Frontal cortex (tissue), 4 donors: ENCODE measurements at places on chromosomes 7 and 10.

DNA sequence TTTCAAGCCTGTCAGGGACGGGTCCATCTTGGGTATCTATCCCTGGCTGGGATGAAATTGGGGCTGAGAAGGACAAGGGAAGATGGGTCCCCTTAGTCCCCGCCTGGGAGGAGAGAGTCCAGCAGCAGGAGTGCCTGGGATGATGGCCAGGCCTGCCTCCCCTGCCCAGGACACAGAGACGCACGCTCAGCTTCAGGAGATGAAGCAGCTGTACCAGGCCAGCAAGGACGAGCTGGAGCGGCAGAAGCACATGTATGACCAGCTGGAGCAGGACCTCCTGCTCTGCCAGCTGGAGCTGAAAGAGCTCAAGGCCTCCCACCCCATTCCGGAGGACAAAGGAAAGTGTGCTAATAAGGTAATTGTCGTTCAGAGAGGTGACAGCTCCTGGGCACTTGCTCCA lies 15.4 kb downstream of the CCDC136 start:
- DNase-seq: no peak

- DNase-seq: no peak
Observed at GRCh38 chr7:84677117-84677732, 482.6 kb upstream of the SEMA3A start.

GRCh38 chr7:24763303-24763901 lies 6.1 kb upstream of the GSDME start:
- DNase-seq: no peak

DNA sequence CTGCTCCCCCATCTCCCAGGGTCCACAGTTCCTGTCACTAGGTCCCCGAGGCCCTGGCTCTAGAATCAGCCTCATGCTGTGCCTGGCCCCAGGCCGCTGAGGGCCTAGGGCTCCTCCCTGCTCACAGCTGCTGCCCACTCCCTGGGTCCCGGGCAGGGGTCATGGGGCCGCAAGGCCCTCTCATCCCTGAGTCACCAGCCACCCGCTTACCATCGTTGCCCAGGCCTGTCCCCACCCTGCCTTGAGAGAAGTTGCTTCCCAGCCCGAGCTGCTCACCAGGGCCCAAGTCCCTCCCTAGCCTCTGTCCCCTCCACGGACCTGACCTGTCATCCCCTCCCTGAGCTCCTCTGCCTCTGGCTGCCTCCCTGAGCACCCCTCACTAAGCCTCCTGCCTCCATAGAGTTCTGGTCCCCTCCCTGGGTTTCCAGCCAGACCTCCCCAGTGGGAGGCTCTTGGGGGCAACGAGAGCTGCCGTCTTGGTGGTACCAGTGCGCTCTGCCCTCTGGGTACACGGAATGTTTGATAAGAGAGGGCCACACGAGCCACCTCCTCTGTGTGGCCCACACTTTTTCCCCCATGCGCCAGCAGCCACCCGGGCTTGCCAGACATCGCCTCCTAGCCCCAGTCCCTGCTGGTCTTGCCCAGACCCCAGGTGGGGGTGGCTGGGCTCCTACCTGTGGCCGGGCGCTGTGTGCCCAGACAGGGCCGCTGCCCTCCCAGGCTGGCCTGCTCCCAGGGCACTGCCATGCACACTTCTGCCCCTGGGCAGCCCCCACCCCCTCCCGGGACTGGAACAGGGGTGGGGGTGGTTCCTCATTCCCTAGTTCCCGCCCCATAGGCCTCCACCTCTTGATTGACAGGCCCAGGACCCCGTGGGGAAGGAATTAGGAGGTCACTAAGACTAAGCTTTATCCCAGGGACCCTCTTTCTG lies 21.3 kb downstream of the MLXIPL start:
- DNase-seq: no peak

- DNase-seq: no peak
Observed at GRCh38 chr10:6537770-6538169, 42.3 kb downstream of the PRKCQ start.

GRCh38 chr7:15601175-15601574 lies 39.4 kb upstream of the AGMO start:
- no peak for DNase-seq

DNA sequence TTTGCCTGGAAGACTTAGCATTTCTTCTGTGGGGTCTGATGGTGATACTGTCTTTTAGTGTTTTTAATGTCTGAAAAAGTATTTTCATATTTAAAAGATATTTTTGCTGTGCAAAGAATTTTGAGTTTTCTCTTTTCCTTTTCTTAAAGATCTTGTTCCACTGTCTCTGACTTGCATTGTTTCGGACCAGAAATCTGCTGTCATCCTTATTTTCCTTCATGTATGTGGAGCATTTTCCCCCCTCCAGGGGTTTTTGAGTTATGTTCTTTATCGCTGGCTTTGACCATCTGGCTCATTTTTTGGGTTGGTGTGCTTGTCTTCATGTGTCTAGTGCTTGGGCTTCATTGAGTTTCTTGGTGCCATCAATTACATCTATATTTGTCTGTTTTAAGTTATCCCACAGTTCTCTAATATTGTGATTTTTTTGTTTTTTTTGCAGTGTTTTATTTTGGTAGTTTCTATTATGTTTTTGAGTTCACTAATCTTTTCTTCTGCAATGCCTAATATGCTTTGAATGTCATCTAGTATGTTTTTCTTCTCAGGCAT lies 119.9 kb downstream of the MGMT start:
- DNase-seq: no peak

DNA sequence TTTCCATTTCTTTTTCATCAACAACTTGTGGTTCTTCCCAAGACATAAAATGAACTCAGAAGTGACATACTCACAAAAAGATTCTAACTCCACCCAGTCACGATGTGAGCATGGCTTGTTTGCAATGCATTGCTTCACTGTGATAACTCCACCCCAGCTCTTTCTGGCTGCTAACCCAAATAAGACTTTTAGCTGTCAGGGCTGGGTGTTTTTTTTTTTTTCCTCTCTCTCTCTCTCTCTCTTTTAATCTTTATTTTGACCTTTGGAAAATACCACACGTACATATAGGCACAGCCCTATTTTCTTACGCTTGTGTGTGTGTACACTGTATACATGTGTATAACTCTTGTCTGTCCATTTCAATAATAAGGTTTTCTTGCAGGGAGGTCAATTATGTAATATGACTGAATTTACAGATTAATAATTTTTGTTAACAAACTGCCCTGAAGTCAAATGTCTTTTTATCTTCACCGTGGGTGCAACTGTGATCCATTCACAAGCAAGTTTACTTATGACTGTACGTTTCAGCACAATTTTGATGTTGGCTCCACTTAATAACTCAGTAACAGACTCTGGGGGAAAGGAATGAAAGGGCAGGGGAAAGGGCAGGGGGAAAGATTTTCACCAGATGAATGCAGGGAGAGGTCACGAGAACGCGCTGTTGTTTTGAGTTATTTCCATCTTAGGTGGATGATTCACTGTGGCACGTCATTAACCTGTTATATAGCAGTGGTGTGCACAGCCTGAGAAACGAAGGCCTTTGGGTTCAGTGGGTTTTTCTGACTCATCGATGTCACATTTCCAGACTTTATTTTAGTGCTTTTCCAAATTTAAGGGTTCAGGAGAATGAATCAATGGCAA lies 49.1 kb downstream of the APBB1IP start:
- no peak for DNase-seq

DNA sequence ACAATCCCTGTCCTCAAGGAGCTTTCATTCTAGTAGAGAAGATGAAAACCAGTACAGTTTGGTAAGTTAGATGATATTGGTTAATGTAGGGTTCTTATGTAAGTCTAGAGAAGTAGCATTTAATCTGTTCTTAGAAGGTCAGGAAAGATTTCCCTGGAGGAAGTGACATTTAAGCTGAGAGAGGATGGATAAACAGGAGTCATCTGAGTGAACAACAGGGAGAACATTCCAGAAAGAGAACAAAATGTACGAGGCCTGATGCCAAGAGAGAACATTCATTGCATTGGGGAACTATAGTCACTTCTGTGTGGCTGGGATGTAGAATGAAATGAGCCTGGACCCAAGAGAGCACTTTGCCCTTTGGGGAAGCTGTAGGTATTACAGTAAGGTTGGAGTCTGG lies 88.0 kb downstream of the CFTR start:
- no peak for DNase-seq

DNA sequence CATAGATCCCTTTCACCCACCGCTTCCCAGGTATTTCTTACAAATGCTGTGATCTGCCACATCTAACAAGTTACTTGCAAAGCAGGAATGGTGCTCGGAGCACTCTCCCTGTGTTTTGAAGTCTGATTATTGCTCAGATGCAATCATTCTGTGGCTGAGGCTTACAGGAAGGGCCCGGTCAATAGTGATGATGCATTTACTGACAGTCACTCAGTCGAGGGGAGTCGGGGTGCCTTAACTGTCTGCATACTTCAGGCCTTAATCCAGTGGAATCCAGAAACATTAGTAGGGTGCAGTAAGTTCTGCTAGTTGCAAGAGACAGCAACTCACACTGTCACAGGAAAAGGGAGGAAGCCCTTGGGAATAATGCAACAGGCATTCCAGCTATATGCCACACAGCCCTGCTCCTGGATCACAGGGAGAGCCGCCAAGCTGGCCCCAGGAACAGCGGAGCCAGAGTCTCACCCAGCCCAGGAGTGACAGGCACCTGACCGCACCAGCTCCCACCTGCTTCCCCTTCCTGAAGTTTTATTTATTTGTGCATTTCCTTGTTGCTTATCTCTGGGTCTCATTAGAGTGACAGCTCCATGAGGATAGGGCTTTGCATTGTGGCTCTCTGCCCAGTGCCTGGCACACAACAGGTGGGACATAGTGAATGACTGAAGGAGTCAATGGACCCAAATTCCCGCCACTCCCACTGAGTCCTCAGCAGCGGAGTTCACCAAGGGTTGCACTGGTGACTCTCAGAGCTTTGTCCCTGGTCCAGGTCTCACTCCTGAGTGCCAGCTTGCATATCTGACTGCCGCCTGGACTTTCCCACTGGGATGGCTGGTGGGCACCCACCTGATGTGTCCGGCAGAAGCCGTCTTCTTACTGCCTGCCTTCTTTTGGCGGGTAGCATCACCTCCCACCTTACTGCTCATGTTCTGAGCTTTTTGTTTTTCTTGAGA lies 212.5 kb upstream of the SH2B2 start:
- no peak for DNase-seq

- no peak for DNase-seq
Observed at GRCh38 chr10:22713853-22714478, 412 bp downstream of the PIP4K2A start.

DNA sequence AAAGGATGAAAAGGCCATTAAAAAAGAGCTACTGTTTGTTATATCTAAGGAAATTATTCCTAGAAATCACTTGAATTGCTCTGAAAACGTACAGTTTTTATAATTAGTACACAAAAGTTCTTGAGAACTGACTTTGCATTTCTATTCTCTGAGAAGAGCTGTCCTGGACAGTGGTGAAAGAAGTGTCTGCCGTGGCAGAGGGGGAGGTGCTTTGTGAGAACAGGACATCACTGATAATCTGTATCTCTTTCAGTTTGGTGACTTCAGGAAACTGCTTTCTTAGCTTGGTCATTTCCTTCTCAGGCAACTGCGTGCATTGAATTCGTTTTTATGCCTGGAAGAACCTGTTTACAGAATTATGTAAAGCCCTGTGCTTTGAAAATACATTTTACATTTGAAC lies 52.1 kb downstream of the POLL start:
- DNase-seq: no peak

- DNase-seq: no peak
Observed at GRCh38 chr7:139626817-139627216, 103.3 kb downstream of the CLEC2L start.

GRCh38 chr7:114930107-114930661 lies 8.3 kb downstream of the MDFIC start:
- no peak for DNase-seq

- DNase-seq: peak; percentile 63
Observed at GRCh38 chr7:74449809-74450397, 3.8 kb upstream of the GTF2IRD1 start.

GRCh38 chr10:78867555-78867939 lies 201.2 kb upstream of the ZMIZ1 start:
- no peak for DNase-seq

DNA sequence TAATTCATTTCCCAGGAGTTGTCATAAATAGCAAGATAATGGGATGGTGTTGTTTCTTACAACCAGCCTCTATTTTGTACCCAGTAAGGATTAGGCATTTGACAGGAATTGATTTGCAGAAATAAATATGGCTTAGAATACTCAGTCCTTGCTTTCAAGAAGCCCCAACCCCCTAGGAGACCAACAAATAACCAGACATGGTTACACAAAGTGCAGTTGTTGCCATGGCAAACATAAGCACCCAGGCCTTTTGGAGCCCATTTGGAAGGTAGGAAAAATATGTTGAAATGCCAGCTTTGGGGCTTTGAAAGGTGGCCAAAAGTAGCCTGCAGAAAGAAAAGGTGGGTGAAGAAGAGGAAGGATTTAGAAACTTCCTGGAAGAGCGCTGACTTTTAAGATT lies 397.5 kb downstream of the CDC14C start:
- DNase-seq: no peak

DNA sequence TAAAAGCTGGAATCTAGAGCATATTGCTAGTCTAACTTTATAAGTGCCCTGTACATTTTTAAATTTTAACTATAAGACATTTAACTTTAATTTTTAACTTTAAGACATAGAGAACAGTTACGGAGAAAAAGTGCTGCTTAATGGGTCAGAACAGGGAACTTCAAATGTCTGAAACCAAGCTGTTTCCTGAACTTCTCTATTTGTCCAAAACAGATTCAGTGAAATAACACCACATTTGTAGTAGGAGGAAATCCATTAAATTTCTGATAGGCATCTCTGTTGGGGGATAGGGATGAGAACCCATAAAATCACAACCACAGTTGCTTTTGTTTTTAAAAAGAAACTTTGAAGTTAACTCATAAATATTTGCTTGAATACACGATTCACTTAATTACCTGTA lies 170.8 kb upstream of the ANK3 start:
- no peak for DNase-seq

- no peak for DNase-seq
Observed at GRCh38 chr7:129943352-129943751, 9.4 kb downstream of the UBE2H start.

- no peak for DNase-seq
Observed at GRCh38 chr7:34337163-34337562, 320.9 kb upstream of the NPSR1 start.

DNA sequence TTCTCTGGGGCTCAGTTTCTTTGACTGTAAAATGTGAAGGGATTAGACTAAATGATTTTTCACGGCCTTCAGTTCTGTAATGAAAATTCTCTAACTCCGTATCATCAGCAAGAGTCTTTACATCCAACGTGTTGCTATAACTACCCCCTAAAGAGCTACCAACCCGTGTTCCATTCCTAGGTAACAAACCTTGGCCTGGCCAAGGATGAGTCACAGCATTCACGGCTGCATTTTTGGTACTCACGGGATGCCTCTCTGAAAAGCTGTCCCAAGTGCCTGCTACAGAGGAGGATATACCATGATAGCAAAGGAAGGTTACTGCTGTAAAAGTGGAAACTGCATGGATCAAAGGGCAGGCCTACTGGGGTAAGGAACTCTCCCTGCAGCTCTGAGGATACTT lies 5.9 kb downstream of the LRRC4 start:
- DNase-seq: no peak

DNA sequence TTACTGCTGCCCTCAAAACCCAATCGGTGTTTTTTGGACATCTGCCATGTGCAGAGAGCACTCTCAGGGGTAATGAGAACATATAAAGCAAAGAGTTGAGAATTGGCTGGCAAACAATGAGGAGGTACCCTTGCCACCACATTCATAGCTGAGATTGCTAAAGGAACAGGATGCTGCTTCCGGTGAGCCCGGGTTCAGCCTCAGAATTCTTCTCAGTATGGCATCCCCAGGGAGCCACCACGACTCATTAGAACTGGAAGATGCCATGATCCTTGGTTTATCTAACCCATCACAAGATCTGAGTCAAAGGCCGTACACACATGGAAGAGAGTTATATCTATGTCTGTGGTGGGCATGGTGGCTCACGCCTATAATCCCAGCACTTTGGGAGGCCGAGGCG lies 174.4 kb downstream of the ARID5B start:
- DNase-seq: no peak

GRCh38 chr7:31419505-31420055 lies 79.1 kb upstream of the NEUROD6 start:
- DNase-seq: no peak
